ENCODE measurements at places on chromosomes 11 and 22.

- DNase-seq = no peak
These were observed 1044.4 kb downstream of the TBC1D22A start for GRCh38 chr22:47806894-47807293.

GRCh38 chr11:2835296-2835695 lies 50.3 kb downstream of the CDKN1C start:
- no peak for DNase-seq

DNA sequence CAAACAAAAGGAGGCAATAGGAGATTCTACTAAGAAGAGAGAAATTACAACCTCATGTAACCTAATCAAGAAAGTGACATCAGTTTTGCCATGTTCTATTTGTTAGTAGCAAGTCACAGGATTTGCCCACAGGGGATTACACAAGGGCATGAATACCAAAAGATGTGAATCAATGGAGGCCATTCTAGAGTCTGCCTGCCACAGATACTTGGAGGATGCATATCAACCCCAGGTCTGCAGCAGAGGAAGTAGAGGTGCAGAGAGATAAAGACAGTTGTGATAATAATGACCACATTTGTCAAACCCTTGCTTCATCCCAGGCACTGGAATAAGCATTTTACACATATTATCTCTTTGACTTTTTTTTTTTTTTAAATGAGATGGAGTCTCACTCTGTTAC lies 2.4 kb upstream of the ASCC2 start:
- no peak for DNase-seq

DNA sequence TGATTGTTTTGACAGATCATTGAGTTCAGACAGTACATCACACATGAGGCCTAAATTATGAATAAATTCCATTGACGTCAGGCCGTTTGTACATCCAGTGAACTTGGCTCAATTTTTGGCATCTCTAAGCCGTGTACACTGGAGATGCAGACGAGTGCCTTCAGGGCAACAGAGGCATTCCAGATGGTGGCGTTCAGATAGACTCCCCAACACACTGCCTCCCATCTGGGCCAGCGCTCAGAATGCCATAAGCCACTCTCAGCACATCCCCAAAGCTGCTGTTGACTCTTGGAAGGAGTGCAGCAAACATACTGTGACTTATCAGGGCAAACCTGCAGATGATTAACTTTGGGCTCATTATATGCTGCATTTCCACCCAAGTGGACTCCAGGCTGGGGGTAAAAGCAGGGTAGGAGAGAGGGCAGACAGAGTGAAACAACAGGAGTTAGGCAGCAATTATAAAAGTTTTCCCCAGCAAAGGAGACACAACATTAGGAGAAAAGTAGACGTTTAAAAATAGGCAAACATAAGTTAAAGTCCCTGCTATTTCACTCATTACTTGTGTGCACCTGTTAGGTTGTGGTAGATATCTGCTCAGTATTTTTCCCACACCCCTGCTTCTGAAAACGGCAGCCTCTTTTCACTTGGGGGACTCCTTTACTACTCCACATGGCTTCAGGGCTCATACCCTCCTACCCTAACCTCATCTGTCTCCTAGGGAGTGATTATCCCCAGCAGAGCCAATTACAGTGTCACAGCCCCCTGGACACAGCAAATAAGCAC lies 60.2 kb upstream of the PDE3B start:
- no peak for DNase-seq

GRCh38 chr11:84740050-84740449 lies 887.1 kb downstream of the DLG2 start:
- no peak for DNase-seq

DNA sequence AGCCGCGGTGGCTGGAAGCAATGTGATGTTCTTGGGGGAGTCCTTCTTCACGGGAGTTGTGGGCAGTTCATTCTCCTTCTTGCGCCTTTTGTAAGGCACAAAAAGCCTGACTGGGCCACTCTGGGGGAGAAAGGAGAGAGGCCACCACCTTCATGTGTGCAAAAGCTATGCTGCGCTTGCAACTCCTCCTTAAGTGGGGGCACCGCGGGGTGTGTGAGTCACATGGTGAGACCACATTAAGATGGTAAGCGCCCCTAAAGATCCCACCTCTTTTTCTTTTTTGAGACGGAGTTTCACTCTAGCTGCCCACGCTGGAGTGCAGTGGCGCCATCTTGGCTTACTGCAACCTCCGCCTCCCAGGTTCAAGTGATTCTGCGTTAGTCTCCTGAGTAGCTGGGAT lies 14.1 kb downstream of the DEAF1 start:
- no peak for DNase-seq

DNA sequence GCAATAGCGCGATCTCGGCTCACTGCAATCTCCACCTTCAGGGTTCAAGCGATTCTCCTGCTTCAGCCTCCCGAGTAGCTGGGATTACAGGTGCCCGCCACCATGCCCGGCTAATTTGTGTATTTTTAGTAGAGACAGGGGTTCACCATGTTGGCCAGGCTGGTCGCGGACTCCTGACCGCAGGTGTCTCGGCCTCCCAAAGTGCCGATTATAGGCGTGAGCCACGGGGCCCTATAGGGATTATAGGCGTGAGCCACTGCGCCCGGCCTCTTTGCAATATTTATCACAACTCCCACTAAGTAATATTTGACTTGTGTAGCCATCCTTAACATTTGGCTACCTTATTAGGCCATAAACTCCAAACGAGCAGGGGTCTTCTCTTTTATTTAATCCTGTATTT lies 879 bp upstream of the CUL5 start:
- no peak for DNase-seq

- no peak for DNase-seq
These were observed 459.0 kb downstream of the SOX6 start for GRCh38 chr11:15897211-15897960.

- DNase-seq = no peak
These were observed 39.9 kb downstream of the KCNC1 start for GRCh38 chr11:17774232-17775034.

DNA sequence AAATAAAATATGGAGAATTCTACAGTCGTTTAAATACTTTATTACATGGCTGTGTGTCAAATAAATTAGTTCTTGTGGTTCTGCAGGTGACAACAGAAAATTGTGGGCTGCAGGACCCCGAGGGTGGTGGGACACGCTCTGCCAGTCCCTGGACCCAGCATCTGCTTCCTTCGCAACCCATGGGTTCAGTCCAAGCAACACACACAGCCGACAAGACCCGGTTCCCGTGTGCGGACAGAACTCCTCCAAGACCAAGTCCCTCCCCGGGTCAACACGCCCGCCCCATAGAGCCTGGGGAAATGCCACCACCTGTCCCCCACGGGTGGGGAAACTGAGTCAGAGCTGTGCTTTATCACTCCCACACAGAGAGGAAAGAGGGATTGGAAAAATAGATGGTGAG lies 238.9 kb downstream of the BRD1 start:
- no peak for DNase-seq
